ENCODE measurements at places on chromosomes 7 and 10.
A peak's percentile ranks its signal among the peaks of the same experiment; 100 is the strongest.

- DNase-seq: no peak
Measured at GRCh38 chr7:158595068-158595467, 7.4 kb upstream of the PTPRN2 start.

DNA sequence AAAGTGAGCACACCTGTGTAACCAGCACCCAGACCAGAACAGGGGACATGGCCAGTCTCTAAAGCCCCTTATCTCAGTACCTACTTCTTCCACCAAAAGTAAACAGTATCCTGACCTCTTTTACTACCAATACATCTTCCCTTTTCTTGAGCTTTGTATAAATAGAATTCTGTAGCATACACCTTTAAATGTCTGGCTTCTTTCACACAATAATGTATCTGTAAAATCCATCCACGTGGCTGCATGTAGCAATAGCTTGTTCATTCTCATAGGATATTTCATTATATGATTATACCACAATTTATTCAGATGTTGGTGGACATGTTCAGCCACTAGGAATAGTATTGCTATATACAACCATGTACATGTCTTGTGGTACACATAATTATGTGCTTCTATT is 40.6 kb downstream of the BTBD16 start:
- no peak for DNase-seq

DNA sequence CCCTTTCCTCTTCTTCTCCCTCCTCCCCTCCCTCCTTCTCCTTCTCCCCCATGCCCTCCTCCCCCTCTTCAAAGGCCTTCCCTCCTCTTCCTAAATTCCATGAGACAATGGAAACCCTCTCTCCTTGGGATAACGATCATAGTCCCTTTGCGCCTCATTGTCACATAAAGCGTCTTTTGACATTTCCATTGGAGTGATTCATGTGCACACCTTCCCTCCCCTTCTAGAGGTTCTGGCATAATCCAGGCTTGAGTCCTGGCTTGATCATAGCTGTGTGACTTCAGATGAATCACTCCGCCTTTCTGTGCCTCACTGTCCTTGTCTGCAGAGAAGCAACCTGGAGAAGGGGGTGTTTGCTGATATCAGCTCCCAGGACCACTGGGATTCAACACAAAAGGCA is 204.2 kb downstream of the TNS3 start:
- no peak for DNase-seq

DNA sequence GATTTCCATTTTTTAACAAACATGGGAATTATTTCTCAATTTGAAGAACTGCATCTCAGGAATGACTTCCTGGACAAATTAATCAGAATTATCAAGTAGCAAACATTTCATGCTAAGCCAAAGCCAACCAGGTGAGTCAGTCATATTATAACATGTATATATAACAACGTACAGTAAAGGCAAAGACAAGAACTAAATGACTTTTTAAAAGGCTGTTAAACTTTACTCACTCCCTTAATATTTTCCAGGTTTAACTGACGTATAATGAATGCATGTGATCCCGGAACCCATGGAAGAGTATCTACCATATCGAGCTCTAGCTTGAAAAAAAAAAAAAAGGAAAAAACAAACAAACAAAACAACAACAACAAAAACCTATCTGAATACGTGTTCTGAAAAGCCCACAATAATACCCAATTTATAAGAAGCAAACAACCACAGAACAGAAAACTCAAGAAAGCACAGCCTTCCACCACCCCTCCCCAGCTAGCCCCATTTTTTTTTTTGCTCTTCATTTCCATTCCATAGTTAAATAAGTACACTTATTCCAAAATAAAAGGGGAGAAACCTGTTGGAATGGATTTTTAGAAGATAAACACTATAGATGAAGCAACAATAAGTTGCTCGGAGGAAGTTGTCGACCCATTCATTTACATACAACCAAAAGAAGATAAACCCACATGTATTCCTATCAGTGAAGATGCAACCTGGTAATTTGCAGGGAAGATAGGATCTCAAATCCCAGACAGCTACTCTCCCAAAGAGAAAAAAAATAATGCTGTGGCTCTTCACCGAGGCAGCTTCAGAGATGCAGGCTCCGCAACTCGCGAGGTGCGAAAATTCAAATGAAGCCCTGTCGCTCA is 537 bp downstream of the NAPEPLD start:
- no peak for DNase-seq

GRCh38 chr10:86678999-86679792 is 10.9 kb downstream of the LDB3 start:
- no peak for DNase-seq

GRCh38 chr7:150431839-150432658 is 18.4 kb upstream of the GIMAP8 start:
- no peak for DNase-seq

- no peak for DNase-seq
Measured at GRCh38 chr10:103812432-103812831, 42.9 kb downstream of the SH3PXD2A start.

DNA sequence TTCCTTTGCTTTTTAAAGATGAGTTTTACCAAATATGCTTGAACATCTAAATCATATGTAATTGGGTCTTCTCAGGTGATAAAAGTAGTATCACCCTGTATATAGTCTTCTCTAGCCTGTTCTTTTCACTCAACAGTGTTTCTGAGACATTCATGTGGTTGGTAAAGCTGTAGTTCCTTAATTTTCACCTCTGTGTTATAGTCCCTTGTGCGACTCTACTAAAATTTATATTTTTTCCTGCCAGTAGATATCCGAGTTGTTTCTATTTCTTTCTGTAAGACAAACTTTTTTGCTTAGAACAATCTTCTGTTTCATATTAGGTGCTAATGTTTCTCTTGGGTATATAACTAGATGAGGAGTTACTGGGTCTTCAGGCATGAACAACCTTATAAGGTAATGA is 35.6 kb downstream of the SYPL1 start:
- no peak for DNase-seq

DNA sequence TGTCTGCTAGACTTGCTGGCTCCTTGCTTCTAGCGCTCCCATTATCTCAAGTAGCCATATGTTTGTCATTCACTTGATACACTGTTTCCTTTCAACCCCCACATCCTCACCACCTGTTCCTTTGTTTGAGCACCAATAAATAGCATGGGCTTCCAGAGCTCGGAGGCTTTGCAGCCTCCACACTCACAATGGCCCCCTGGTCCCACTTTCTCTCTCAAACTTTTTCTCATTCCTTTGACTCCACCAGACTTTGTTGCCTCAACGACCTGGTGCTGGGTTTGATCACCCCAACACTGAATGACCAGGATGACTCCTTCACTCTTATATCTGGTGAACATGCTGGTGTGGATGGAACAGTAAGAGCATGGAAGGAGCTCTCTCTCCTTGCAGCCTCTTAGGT is 114.5 kb upstream of the TRIM24 start:
- DNase-seq: no peak

- no peak for DNase-seq
Measured at GRCh38 chr7:7639421-7639820, 1.1 kb upstream of the UMAD1 start.

GRCh38 chr10:101903827-101904550 is 60.4 kb upstream of the KCNIP2 start:
- DNase-seq: peak; percentile 65

- DNase-seq: no peak
Measured at GRCh38 chr7:41103331-41103730, 599.6 kb downstream of the INHBA start.

DNA sequence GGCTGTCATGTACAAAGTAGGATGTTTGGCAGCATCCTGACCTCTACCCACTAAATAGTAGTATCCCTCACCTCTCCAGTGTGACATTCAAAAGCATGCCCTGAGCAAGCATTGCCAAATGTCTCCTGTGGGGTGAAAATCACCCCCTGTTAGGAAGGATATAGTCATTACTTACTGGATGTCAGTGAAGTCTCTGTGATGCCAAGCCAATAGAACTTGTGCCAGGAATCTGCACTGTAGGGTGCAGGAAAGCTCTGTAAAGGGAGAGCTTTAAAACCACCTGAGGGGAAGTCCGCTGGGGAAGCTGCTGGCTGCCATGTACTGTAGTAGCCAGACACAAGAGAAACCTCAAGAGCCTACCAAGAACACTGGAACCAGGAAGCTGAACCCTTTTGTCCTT is 170.7 kb upstream of the DKK1 start:
- DNase-seq: no peak

GRCh38 chr7:148793590-148793989 is 90.5 kb downstream of the EZH2 start:
- DNase-seq: no peak

- no peak for DNase-seq
Measured at GRCh38 chr7:33558549-33559323, 346.6 kb upstream of the BMPER start.

DNA sequence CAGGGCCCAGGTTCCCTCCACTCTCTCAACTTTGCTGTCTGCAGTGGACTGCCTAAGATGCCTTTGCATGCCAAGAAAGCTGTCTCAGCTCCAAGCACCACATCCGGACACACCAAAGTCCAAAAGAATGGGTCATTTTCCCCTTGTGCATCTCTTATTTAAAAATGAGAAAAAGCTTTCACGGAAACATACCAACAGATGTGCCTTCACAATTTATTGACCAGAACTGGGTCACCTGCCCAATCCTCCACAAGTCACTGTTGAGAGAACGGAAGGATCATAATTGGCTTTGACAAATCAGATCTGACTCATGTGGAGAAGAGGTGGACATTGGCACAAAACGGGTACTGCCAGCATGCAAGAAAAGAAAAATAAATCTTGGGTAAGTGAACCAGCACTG is 258.3 kb downstream of the SNX13 start:
- no peak for DNase-seq

- no peak for DNase-seq
Measured at GRCh38 chr7:135942614-135943013, 34.5 kb downstream of the MTPN start.

- DNase-seq: no peak
Measured at GRCh38 chr7:1669954-1670893, at the start of gene ELFN1. TSS of gene ELFN1 (plus strand) at chr7:1670277. CDS start at chr7:1744597, 74,320 bp downstream.

GRCh38 chr7:66015440-66016130 is 33.6 kb upstream of the GUSB start:
- DNase-seq: no peak

- DNase-seq: no peak
Measured at GRCh38 chr10:7965457-7965856, 89.0 kb upstream of the GATA3 start.

- no peak for DNase-seq
Measured at GRCh38 chr7:81190997-81191768, 272.3 kb upstream of the SEMA3C start.

GRCh38 chr7:7212612-7213011 is 30.3 kb downstream of the C1GALT1 start:
- no peak for DNase-seq

DNA sequence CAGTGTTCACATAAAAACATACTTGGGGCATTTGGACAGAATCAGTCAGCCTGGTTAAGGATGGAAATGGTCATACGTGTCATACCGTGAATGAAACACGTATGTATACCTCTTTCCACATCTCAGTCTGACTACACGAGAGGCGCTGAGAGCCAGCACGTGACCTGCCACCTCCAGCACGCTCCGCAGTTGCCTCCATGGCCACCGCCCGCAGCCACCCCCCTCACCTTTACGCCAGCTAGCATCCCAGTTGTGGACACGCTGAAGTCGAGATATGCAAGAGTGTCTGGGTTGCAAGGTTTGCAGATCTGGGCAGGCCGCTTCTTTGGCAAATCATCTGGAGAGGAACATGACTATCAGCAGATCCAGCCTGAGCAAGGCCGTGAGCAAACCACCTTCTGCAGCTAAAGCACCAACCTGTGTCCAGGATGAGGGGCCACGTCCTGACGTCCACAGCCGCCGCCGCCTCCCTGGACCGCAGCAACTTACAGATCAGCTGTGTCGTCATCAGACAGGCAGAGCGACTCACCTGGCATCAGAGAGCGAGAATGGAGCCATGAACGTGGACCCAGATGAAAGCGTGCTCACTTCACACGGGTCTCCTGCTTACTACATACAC is 209.4 kb downstream of the ZMYND11 start:
- DNase-seq: no peak

- no peak for DNase-seq
Measured at GRCh38 chr10:117578999-117579590, 36.5 kb downstream of the EMX2 start.

- no peak for DNase-seq
Measured at GRCh38 chr7:88040694-88041093, 106.6 kb downstream of the ADAM22 start.

GRCh38 chr10:5752301-5752871 is 60.8 kb downstream of the GDI2 start:
- no peak for DNase-seq

DNA sequence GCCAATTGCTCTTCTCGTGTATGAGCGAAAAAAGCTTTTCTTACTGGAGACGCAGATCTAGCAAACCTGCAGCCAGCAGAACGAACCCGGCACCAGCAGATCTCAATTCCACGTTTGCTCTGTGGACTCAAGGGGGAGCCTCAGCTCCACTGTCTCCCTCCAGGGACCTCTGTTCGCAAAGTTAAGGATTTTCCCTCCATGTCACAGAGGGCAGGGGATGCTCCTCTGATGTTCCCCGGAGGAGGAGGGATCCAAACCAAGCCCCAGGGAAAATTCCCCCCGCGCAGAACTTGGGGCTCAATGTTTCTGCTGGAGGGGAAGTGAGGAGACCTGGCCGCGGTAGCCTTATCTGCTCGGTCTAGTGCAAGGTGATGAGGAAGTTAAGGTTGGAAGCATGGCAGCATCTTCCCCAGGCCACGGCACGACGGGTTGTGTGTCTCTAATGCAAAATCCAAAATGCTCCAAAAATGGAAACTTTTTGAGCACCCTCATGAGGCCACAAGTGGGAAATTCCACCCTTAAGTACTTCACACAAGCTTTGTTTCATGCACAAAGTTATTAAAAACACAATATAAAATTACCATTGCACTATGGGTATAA is 9.0 kb downstream of the IQCE start:
- no peak for DNase-seq

- no peak for DNase-seq
Measured at GRCh38 chr7:70678621-70679251, 453.2 kb upstream of the GALNT17 start.

DNA sequence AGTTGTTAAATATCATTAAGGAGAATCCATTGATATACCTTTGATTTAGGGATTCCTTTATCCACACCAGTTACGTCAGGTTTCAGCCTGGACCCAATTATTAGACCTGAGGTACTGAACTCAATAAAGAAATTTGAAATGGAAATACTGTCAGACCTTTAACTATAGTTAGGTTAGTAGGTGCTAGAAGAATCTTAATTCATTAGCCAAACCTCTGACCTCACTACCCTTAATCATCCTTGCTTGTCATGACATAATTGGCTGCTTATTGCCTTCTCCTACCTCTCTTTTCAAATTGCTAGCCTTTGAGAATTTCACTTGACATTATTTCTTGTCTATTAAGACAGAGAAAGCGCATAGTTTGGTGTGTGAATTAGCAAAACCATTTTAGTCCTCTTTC is 27.1 kb downstream of the SMNDC1 start:
- no peak for DNase-seq

DNA sequence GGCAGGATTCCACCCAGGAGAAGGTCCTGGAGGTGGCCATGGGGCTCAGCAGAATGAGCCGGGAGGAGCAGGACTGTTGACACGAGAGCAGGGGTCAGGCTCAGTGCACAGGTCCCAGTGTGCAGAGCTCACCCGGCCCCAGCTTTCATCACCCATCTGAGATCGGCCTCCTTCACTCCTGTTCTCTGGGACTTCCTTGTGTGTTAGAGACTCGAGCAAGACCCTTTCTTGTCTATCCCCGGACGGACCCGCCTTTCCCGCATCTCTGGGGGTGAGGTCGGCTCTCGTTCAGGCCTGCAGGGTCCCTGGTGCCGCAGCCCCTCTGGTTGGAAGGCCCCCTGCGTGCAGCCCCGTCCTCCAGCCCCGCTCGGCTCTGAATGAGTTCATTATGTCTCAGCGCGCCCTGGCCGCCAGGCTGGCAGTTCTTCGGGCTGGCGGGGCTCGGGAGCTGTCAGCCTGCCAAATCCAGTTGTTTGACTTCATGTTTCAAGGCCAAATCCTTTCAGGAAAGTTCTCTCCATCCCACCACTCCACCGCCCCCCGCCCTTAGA is 127.9 kb downstream of the LHPP start:
- no peak for DNase-seq

All from CD4-positive, alpha-beta T cell treated with Interferon gamma for 1 hour (primary cell).